ENCODE measurements at places on chromosomes 11 and 22.

- no peak for DNase-seq
These were observed 638 bp downstream of the PARVA start for GRCh38 chr11:12377824-12378593.

DNA sequence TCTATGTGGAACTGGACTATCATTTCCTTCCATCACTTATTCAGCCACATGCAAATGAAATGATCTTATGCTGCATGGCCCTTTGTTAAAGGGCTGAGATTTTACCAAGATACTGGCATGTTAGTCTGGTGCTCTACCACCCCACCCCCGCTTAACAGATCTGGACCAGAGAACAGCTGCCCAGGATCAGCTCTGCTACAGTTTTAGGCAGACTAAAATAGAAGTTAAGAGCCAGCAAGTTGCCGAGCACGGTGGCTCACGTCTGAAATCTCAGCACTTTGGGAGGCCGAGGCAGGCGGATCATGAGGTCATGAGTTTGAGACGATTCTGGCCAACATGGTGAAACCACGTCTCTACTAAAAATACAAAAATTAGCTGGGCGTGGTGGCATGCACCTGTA lies 4.6 kb downstream of the DDB1 start:
- no peak for DNase-seq

DNA sequence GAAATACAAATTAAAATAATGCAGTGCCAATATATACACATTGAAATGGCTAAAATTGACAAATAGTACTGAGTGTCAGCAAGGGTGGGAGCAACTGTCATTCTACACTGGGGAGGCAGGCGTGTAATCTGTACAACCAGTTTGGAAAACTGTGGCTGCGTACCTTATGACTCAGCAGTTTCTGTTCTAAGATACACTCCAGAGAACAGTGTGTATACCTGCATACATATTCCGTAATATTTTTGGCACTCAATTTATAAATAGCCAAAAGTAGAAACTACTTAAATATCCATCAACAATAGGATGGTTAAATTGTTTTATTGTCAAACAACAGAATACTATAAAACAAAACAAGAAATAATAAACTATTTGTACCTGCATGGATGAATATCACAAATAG lies 57.6 kb downstream of the RNF169 start:
- no peak for DNase-seq

DNA sequence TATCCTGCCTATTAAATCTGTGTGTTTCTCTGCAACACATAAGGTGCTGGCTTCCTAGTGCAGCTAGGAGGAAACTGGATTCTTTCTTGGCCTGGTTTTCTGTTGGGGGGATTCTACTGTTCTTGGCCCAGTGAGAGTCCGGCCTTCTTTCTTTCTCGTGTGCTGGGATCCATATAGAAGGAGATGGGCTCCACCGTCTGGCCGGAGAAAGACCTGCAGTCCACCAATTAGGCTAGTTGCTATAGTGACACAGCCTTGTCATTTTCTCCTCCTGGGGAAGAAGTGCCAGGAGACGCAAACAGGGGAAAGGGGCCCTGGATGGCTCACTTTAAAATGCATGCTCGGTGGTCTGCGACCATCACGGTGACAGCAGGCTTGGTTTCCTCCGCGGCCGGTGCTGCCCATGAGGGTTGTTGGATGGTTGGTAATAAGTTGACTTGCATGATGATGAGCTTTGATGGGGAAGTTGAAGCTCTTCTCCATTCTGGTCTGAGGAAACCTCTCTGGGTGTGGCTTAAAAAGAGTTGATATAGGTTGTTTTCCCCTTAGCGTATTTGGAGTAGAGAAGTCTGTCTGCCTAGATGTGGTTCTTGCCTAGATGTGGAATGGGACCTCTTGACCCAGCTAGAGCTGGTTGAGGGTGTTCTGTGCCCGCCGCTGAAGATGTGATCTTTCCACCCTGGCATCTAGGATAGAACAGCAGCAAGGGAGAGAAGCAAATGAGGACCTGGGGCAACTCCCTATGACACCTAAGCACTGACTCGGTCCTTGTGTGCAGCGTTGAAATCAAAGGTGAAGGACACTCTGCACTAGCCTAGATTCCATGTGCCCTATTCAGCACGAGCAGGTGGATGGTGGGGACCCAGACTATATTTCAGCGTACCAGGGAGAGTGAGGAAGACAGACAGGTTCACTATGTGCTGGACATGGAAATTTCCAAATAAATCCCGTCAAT lies 1335.0 kb downstream of the BRD1 start:
- peak; percentile 48 for DNase-seq

DNA sequence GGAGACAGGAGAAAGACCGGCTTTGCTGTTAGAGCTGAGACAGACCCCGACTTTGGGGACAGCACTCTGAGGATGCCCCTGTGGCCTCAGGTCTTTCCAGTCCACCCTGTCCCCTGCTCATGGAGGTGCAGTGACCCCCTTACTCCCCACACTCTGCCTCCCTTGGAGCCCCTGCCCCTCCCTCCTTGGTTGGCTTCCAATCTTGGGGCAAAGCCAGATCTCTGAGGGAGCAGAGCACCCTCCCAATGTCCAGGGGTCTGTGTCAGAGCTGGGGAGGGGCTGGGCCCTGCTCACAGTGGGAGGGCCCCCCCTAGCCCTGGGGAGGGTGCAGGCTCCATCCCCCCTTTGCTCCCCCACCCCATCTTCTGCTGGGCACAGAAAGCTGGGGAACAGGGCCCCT lies 50.0 kb downstream of the IGLL1 start:
- DNase-seq = no peak

DNA sequence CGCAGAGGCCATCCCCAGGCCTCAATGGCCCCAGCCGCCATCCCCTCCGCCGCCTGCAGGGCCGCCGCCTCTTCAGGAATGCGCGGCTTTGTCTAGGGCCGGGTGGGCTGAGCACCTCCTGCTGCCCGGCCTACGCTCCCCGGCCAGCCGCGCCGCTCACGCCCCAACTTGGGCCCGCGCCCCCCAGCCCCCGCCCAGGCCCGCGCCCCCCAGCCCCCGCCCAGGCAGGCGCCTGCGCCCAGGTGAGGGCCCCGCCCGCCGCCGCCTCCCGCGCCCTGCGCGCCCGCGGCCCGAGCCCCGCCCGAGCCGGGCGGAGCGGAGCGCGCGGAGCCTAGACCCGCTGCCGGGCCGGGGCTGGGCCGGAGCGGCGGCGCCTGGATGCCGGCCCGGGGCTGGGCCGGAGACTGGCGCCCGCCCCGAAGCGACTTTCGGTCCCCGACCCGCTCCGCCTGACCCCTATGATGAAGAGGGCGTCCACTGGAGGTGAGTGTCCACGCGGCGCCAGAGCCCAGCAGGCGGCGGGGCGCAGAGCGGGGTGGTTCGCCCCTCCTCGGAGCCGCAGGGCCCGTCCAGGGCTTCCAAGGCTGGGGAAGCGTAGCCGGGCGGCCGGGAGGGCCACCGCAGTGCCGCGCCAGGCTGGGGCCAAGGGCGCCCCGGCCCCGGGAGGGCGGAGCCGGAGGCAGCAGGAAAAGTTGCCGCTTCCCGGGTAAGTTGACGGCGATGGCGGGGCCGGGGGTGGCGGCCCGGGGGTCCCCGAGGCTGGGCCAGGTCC lies 34.3 kb upstream of the PRODH start:
- DNase-seq = no peak

GRCh38 chr22:44031158-44031952 lies 7.3 kb downstream of the PARVB start:
- no peak for DNase-seq

All from bone marrow (tissue), 2 donors.